ENCODE measurements at places on chromosomes 7 and 10.

- no peak for DNase-seq
Observed at GRCh38 chr7:123067814-123068213, 72.3 kb upstream of the TAS2R16 start.

- DNase-seq = no peak
Observed at GRCh38 chr7:90994121-90994520, 270.1 kb upstream of the FZD1 start.

- DNase-seq = no peak
Observed at GRCh38 chr10:35306852-35307251, 29.5 kb upstream of the CCNY start.

- DNase-seq = no peak
Observed at GRCh38 chr7:66267249-66267648, 62.1 kb downstream of the TPST1 start.

DNA sequence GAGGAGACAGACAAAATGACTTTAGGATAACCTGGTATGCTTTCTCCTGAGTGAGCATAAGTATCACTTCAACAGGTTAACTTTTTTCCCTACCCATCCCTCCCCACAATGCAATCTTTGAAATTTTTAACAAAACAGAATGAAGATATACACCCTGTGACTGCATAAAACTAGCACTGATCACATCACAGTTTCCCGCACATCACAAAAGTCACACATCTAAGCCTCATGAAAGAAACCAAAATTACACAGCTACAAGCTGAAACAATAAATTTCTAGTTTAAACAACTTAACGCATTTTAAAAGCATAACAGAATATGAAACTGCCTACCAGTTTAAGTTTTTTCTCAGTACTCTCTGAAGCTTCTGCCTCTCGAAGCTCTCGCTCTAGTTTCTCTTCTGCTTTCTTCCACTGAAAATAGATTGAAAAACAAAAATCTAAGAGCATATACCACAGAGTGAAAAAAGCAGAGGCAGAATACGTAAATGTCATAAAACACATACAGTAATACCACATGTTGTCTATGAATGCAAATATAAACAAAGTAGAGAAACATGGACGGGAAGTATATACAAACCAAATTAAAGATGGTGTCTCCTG, 18.1 kb downstream of the NOC3L start:
- DNase-seq = no peak

GRCh38 chr10:46215426-46215825, 71.4 kb upstream of the ANTXRL start:
- no peak for DNase-seq

Measured in nephron progenitor cell (in vitro differentiated cells).